ENCODE measurements at places on chromosomes 1 and 21. TPM values are rescaled to one million over a fixed set of nuclear protein-coding genes. Genes with fewer than 3 reads are reported as not detected.

- peaks cover 4% of the 10 kb centered on the region for H3K27me3 ChIP-seq
- H3K36me3 ChIP-seq = no peaks in the 10 kb centered on the region
- no peaks in the 10 kb centered on the region for H3K4me1 ChIP-seq
- no peak for DNase-seq
- no peak overlapping the region for H3K4me3 ChIP-seq
- H3K27ac ChIP-seq = no peak overlapping the region
These were observed 66.4 kb downstream of the DMRTB1 start for GRCh38 chr1:53525595-53525994.

- H3K4me3 ChIP-seq = peak overlapping the region; percentile 59
- H3K27me3 ChIP-seq = peaks cover 56% of the 10 kb centered on the region
- peaks cover 6% of the 10 kb centered on the region for H3K36me3 ChIP-seq
- no peak overlapping the region for H3K27ac ChIP-seq
These were observed 1.6 kb downstream of the CNIH3 start for GRCh38 chr1:224617410-224618355.

DNA sequence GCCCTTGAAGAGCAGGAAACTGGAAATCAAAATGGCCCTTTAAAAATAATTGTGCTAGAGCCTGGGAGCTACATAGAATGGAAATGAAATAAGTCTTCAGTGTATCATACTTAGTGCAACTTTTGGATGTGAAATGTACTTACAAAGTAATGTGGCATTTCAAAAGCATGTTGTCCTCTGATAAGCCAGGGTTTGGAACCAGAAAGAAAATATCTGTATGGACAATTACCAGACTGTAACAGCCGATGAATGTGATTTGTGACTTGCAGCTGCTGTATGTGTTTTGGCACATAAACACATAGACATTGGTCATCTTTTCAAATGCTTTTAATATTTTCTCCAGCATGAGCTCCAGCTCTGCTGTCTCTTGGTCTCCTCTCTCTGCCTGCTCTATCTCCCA lies 546.4 kb downstream of the OMA1 start:
- H3K27ac ChIP-seq = no peak overlapping the region
- H3K27me3 ChIP-seq = peaks cover 7% of the 10 kb centered on the region
- H3K4me1 ChIP-seq = no peaks in the 10 kb centered on the region
- no peak for DNase-seq
- H3K36me3 ChIP-seq = no peaks in the 10 kb centered on the region
- H3K4me3 ChIP-seq = no peak overlapping the region

DNA sequence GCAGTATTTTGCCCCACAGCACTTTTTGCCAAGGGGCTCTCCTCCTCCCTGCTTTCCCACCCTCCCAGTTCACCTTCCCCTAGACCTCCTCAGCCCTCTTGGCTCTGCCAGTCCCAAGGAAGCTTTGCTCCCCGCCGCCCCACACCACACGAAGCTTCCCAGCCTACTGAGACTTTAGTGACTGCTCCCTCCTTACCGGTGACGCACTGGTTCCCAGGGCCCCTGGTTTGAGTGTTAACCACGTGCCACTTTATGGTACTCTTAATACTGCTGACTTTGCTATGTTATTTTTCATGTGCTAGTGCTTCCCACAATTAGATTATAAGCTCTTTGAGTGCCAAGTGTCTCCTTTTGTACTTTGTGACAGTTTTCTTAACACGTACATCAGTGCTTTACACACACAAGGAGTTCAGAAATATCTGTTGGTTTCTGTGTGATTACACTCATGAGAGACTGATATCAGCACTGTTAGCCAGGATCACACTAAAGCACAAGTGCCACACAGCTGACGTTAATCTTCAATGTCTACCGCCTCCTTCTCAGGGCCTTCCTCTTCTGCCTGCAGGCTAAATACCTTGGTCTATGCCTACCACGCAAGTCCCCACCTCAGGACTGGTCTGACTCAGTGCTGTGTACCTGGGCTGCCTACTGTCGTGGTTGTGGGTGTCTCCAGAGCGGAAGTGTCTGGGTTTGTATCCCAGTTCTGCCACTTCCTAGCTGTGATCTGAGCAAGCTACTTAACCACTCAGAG lies 61.0 kb downstream of the DNTTIP2 start:
- DNase-seq = peak; percentile 66
- no peak overlapping the region for H3K27ac ChIP-seq
- no peaks in the 10 kb centered on the region for H3K36me3 ChIP-seq
- no peaks in the 10 kb centered on the region for H3K27me3 ChIP-seq
- H3K4me3 ChIP-seq = no peak overlapping the region
- peaks cover 25% of the 10 kb centered on the region for H3K4me1 ChIP-seq

- H3K36me3 ChIP-seq = peaks cover 7% of the 10 kb centered on the region
- H3K4me1 ChIP-seq = peaks cover 64% of the 10 kb centered on the region
- no peaks in the 10 kb centered on the region for H3K27me3 ChIP-seq
- peak; percentile 33 for DNase-seq
These were observed 50.1 kb downstream of the RPS6KA1 start for GRCh38 chr1:26579681-26580111.

- DNase-seq = no peak
- no peaks in the 10 kb centered on the region for H3K4me1 ChIP-seq
- H3K4me3 ChIP-seq = no peak overlapping the region
- no peak overlapping the region for H3K27ac ChIP-seq
These were observed 190.5 kb downstream of the PTPRU start for GRCh38 chr1:29426701-29427279.

GRCh38 chr21:46357684-46358425 lies 33.9 kb downstream of the PCNT start:
- H3K4me1 ChIP-seq = peaks cover 11% of the 10 kb centered on the region
- DNase-seq = no peak
- no peak overlapping the region for H3K4me3 ChIP-seq
- H3K27ac ChIP-seq = no peak overlapping the region
- peaks cover 42% of the 10 kb centered on the region for H3K36me3 ChIP-seq

DNA sequence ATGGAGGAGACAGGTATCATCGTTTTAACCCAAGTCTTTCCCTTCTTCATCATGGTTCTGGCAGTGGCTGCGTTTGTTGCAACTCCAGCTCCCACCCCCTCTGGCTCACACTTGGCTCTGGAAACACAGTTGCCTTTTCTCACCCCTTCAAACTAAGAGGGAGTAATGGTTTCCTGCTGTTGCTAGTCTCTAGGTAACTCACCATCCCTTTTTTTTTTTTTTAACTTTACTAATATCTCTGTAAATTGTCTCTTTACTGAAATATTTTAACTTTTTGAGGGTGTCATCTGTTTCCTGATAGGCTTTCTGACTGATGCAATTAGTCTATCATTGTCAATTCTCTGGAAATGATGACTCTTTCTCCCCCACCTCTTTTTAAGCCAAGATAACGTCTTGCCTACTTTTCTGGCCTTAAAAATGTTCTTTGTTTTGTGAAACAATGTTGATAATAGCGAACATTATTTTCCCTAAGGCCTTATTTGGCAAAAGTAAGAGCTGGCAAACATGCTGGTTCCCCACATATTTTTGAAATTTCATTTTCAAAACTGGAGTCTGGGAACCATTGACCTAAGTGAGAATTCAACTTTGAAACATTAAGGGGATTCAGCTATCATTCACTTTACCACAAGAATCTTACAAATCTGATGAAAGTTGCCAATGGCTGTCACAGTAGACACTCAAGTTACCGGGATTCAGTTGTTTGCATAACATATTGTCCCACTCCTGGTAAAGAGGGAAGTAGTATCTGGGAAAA lies 85.3 kb downstream of the LEPR start:
- no peak overlapping the region for H3K4me3 ChIP-seq
- no peaks in the 10 kb centered on the region for H3K27me3 ChIP-seq
- no peak for DNase-seq

DNA sequence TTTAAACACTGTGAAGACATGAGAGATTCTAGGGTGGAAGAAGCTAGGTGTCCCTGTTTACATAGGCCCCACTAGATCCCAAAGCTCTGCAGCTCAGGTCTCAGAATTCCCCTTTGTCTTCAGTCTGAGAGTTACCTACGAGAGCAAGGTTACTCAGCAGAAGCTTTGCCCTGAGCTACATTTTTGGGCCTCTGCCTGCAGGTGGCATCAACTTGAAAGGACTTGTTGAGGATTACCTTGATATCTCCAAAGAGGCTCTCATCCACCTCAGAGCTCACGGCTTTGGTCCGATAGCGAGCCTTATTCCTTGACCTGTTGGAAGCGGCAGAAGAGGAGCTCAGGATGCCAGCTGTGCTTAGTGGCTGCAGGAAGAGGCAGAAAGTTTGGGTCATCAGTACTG lies 7.0 kb downstream of the CFAP45 start:
- H3K27ac ChIP-seq = no peak overlapping the region
- H3K27me3 ChIP-seq = no peaks in the 10 kb centered on the region
- peak; percentile 19 for DNase-seq
- H3K4me3 ChIP-seq = no peak overlapping the region
- peaks cover 9% of the 10 kb centered on the region for H3K4me1 ChIP-seq

- no peak for DNase-seq
- H3K27ac ChIP-seq = no peak overlapping the region
- no peaks in the 10 kb centered on the region for H3K36me3 ChIP-seq
- H3K27me3 ChIP-seq = no peaks in the 10 kb centered on the region
- no peaks in the 10 kb centered on the region for H3K4me1 ChIP-seq
These were observed 751.3 kb upstream of the NEGR1 start for GRCh38 chr1:73033640-73034039.

DNA sequence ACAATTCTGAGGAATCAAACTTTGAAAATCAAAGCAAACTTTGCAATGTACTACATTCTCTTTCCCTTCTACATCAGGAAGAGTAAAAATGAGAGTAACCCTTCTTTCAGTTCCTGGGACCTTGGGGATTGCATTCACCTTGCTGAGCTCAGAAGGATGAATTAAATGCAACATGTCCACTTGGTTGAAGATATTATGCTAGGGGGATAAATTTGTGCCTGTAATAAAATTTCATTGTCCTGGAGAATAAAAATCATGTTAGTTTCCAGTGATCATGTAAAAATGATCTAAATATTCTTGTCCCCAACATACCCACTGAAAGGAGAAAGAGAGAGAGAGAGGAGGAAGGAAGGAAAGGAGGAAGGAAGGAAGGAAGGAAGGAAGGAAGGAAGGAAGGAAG lies 587.1 kb upstream of the NEGR1 start:
- H3K27ac ChIP-seq = no peak overlapping the region
- no peaks in the 10 kb centered on the region for H3K4me1 ChIP-seq
- no peaks in the 10 kb centered on the region for H3K27me3 ChIP-seq
- no peak for DNase-seq
- no peak overlapping the region for H3K4me3 ChIP-seq
- no peaks in the 10 kb centered on the region for H3K36me3 ChIP-seq

GRCh38 chr1:60942896-60943638 lies 139.3 kb upstream of the NFIA start:
- H3K4me3 ChIP-seq = no peak overlapping the region
- DNase-seq = no peak
- no peaks in the 10 kb centered on the region for H3K4me1 ChIP-seq
- H3K36me3 ChIP-seq = no peaks in the 10 kb centered on the region
- H3K27ac ChIP-seq = no peak overlapping the region

GRCh38 chr1:176058686-176059085 lies 148.4 kb downstream of the COP1 start:
- H3K27me3 ChIP-seq = no peaks in the 10 kb centered on the region
- DNase-seq = no peak
- peaks cover 9% of the 10 kb centered on the region for H3K36me3 ChIP-seq
- peaks cover 3% of the 10 kb centered on the region for H3K4me1 ChIP-seq
- H3K4me3 ChIP-seq = no peak overlapping the region

GRCh38 chr1:24339996-24340395 lies 20.8 kb downstream of the GRHL3 start:
- H3K4me3 ChIP-seq = no peak overlapping the region
- H3K27me3 ChIP-seq = no peaks in the 10 kb centered on the region
- no peak overlapping the region for H3K27ac ChIP-seq

GRCh38 chr1:236685917-236686814 lies at the start of gene ACTN2:
Gene ACTN2, plus strand, starts transcription at chr1:236686499. Its CDS starts 175 bp downstream, at chr1:236686674.
- peak within 1 kb of the TSS; percentile 46 for H3K4me3 ChIP-seq
- H3K27ac ChIP-seq = no peak within 1 kb of the TSS
- peak; percentile 60 for DNase-seq
- no peaks in the 10 kb centered on the region for H3K36me3 ChIP-seq
- H3K4me1 ChIP-seq = peaks cover 18% of the 10 kb centered on the region

DNA sequence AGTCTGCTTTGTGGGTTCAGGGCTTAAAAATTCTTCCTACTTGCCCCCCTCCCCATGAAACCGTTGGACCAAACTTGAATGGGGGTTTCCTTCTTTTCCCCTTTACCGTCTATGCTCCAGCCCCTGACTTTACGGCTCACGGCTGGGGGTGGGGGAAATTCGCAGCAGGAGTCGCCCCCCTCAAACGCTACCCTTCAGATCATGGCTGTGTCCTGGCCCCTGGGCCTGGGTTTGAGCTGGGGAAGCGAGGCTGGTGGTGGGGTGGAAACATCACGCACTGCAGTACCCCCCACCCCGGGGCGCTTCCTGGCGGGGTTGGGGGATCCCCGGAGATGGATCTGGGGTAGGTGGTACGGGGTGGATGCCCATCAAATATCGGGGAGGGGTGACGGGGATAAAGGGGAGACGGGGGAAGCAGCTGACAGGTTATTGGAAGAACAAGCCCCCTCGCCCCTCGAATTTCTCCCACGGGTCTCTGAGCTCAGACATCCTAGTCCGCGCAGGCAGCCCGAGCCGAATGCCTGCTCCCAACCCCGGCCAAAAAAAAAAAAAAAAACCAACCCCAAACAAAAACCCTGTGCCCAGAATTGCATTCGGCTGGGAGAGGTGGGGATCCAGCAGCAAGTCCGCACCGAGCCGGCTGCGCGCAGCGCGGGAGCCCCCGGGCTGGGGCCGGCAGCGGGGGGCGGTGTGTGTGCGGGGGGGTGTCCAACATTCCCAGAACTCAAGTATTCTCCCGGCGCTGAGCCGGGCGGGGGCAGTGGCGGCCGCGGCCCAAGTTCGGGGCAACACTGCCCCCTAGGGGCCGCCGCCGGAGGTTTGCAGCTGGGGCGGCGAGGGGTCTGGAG lies 59.0 kb upstream of the ACOT11 start:
- peak overlapping the region; percentile 81 for H3K4me3 ChIP-seq
- peak; percentile 76 for DNase-seq
- peaks cover 27% of the 10 kb centered on the region for H3K4me1 ChIP-seq
- peaks cover 6% of the 10 kb centered on the region for H3K27me3 ChIP-seq
- H3K36me3 ChIP-seq = no peaks in the 10 kb centered on the region
- H3K27ac ChIP-seq = peak overlapping the region; percentile 47

- DNase-seq = no peak
- peaks cover 7% of the 10 kb centered on the region for H3K27me3 ChIP-seq
- no peaks in the 10 kb centered on the region for H3K36me3 ChIP-seq
- no peak overlapping the region for H3K27ac ChIP-seq
- H3K4me3 ChIP-seq = no peak overlapping the region
- no peaks in the 10 kb centered on the region for H3K4me1 ChIP-seq
These were observed 219.5 kb downstream of the PTPRU start for GRCh38 chr1:29455781-29456180.

DNA sequence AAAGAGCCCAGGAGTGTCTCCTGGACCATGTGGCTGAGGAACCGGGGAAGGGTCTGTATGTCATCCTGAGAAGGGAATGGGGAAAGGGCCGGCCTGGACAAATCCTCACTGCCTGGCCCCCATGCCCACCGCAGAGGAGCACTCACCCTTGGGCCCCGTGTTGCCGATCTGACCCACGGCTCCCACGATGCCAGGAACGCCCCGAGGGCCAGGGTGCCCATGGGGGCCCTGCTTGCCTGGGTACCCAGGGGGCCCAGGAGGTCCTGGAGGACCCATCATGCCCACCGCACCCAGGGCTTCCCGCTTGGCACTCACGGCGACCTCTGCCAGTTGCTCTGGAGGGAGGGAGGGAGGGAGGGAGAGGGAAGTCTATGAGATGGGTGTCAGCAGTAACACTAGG lies 14.6 kb downstream of the COL9A2 start:
- H3K36me3 ChIP-seq = no peaks in the 10 kb centered on the region
- DNase-seq = no peak
- H3K4me1 ChIP-seq = no peaks in the 10 kb centered on the region
- no peaks in the 10 kb centered on the region for H3K27me3 ChIP-seq

THRAP3 gene
- total RNA-seq = 138 TPM

NUDT4B gene
- 0.53 TPM for total RNA-seq

LPAR3 gene
- 0.36 TPM for total RNA-seq

HES3 gene
- not detected for total RNA-seq

PTAFR gene
- total RNA-seq = 0.15 TPM

JAM2 gene
- 0.58 TPM for total RNA-seq

RCAN1 gene
- 8.6 TPM for total RNA-seq

TNFAIP8L2 gene
- 26.7 TPM for total RNA-seq

ERICH3 gene
- not detected for total RNA-seq
